ENCODE measurements at places on chromosomes 1 and 21.

DNA sequence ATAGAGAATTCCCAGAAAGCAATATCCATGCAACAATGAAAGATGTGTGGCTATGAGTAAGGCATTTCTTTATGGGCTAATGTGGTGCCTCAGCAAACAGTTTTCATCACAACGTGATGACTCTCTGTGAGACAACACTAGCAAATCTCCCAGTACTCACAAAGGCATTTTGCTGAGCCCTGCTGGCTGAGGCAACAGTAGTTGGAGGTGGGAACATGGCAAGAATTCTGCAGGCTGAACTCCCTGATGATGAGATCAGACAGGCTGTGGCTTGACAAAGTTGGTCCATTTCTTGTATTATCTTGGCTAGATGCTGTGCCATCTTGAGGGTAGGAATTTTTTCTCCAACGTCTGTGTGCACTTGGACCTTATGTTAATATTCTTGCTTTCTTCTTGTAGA, 24.6 kb downstream of the PROX1 start:
- DNase-seq: peak; percentile 94

GRCh38 chr1:184078564-184079249, 27.2 kb downstream of the TSEN15 start:
- no peak for DNase-seq

DNA sequence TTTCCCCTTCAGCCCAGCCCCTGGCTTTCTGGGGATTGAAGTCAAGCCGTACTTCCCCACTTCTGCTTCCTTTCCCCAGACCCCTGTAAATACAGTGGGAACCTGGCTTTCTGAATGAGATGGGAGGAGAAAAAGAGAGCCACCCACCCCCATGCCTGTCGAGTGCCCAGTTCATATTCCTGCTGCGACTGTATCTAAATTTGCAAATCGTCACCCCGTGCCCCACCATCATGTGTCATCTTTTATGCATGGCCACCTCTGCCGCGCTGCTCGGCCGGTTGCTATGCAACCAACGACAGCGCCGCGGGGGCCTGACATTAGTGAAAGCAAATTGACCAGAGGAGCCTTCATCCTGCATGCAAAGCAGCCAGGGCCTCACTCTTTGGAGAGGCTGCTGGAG, 143.0 kb downstream of the ELAVL4 start:
- no peak for DNase-seq

DNA sequence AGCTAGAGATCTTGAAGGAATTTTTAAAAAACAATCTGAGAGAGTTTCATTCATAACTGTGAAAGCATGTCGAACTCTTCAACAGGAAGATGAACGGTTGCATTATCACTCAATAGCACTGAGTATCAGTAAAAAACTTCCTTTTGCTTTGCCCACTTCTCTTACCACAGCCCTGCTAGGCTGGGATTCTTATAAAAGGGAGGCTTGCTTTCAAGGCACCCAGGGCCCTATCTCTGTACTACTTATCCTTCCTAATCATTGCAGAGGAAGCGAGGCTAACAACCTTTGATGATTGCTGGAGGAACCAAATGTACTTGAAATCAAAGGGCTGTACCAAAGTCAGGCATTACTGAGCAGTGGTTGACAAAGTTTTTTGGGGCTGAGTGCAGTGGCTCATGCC, 71.2 kb downstream of the SNRPE start:
- DNase-seq: no peak

GRCh38 chr21:43208561-43209332, 39.9 kb downstream of the CRYAA start:
- no peak for DNase-seq

DNA sequence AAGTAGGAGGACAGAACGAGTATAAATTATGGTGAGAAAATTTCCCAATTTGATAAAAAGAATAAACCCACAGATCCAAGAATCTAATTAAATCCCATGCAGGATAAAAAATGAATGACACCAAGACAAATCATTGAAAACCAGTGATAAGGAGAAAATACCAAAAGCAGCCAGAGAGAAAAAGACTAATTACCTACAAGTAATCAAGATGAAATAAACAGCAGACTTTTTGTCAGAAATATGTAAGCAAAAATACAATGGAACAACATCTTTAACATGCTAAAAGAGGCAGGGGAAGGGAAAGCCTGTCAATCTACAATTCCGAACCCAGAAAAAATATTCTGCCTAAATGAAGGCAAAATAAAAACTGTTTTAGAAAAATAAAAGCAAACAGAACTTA, 20.7 kb upstream of the CCN1 start:
- no peak for DNase-seq

GRCh38 chr1:112672009-112672408, 2.5 kb upstream of the MOV10 start:
- DNase-seq: no peak

- DNase-seq: no peak
Observed at GRCh38 chr1:111223126-111223685, 4.3 kb upstream of the CHI3L2 start.

DNA sequence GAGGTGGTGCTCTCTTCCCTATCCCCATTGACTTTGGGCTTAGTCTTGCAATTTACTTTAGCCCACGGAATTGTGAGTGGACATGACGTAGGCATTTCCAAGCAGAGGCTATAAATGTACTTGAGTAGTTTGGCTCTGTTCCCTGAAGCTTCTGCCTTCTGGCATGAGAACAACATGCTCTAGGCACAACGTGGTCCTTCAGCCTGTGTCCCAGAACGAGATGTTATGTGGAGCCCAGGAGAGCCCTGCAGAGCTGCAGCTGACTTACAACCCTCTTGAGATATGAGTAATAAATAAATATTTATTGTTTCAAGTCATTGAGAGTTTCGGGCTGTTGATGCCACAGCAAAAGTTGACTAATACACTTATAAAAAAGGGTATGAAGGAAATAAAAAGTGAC, 105.2 kb upstream of the HMGB4 start:
- DNase-seq: no peak

DNA sequence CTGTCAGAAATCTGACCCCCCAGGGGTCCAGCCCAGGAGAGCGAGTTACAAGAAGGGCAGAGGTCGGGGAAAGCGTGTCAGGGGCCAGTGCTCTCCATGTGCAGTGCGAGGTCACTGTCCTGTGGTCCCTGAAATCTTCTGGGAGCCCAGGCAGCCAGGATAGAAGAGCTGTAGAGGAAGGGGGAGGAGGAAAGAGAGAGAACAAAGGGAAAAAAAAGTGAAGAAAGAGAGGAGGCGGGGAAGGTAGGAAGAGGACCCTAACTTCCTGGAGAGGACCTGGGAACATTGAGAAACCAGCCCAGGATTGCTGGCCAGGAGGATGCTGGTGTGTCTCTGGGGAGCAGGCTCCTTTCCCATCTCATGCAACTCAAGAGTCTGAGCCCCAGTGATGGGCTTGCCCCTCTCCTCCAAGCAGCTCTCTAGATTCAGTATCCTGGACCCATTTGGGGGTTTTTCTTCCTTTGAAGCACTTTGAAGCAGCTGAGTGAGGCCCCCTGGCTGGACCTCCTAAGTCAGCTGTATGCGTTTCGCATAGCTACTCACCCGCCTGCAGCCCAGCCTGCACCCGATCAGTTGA, 6.8 kb upstream of the INAVA start:
- DNase-seq: no peak

- no peak for DNase-seq
Observed at GRCh38 chr21:37200641-37201480, 66.3 kb downstream of the VPS26C start.

DNA sequence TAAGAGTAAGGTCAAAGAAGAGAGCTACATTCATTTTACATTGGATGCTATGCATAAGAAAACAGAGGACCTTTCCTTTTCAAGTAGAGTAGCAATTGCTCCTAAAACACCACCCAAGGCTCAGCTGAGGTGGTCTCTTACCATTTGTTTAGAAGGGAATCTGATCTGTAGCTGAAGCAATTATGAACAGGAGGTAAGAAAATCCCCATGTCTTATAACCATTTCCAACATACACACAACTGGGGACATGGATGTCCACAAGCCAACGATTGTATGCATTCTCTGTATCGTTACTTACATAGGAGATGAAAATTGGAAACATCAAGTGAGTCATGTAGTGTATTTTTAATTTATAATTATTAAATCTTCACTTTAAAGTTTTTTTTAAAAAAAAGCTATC, 132.0 kb downstream of the AKT3 start:
- no peak for DNase-seq
